Head of caudate nucleus (tissue), 42 donors: ENCODE measurements at places on chromosomes 5 and 9.

DNA sequence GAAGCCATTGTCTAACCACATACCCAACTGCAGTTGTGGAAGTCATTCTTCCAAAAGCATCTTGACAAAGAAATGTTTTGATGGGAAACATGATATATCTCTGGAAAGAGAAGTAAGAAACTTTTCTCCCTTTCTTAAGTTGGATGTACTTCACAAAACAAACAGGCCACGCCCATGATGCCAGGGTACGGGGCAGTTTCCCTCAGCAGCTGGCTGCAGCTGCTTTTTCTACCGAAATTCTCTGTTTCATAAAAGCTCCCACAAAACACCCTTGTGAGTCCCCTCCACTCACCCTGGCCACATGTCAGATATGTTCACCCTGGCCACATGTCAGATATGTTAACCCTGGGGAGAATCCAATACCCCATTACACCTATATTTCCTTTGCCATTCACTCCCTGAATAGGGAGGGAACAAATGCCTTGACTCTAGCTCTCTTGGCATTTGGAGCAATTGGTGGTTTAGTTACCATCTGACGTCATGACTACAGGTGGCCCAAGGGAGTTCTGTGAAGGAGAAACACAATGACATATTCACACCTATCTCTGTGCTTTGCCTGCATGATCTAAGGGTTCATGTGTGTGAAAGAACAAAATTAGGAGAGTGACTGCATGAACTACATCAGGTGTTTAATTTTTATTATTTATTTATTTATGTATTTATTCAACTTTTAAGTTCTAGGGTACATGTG is 103.0 kb downstream of the AOPEP start:
- no peak for DNase-seq

DNA sequence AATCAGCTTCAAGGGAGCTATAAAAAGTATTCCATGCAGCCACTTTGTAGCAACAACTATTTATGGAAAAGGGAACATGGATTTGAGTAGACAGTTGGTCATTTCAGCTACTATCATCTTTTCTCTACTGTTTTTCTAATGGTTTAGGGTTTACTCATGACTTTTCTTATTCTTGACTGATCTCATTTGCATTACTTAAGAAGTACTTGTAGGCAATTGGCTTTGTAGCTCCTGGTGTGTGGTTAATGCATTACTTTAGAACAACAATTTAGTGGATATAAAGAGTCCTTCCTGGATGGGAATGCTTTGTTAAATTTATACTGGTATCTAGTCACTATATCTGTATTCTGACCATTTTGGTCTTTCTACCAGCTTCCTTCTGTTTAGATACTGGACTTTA is 59.8 kb upstream of the NTRK2 start:
- DNase-seq, result no peak

DNA sequence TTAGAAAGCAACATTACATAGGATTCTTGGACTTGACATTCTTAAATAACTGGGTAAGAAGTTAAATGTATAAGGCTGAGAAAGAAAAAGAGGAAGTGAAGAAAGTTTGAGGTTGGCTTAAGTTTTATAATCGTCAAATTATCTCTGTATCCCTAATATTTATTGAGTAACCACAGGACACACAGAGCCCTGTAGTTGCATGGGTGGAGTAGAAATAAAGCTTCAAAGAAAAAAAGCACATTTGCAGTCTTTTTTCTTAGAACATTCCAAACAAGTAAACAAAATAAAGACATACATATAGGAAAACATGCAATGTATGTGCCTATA is 137.0 kb downstream of the CCDC192 start:
- DNase-seq, result no peak

DNA sequence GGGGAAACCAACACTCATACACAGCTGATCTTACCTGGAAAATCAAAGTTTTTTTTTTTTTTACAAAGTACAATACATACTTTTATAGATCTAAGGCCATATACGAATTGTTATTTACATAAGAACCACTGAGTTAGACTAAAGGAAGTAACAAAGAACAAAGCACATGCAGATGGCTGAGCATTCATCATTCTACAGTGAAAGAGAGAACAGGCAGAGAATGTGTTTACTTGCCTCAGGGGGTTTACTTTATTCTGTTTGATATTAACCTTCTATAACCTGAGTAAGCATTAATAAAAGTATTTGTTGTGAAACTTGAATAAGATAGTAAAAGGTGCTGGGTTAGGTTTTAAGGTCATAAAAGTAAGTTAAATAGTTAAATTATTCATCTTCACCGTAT is 54.7 kb downstream of the SLC38A9 start:
- no peak for DNase-seq

- DNase-seq, result no peak
Observed at GRCh38 chr9:109904666-109905065, 124.7 kb downstream of the PALM2AKAP2 start.

- no peak for DNase-seq
Observed at GRCh38 chr5:119402555-119402954, 46.7 kb downstream of the TNFAIP8 start.

- no peak for DNase-seq
Observed at GRCh38 chr9:98607152-98607551, 101.6 kb downstream of the GABBR2 start.

DNA sequence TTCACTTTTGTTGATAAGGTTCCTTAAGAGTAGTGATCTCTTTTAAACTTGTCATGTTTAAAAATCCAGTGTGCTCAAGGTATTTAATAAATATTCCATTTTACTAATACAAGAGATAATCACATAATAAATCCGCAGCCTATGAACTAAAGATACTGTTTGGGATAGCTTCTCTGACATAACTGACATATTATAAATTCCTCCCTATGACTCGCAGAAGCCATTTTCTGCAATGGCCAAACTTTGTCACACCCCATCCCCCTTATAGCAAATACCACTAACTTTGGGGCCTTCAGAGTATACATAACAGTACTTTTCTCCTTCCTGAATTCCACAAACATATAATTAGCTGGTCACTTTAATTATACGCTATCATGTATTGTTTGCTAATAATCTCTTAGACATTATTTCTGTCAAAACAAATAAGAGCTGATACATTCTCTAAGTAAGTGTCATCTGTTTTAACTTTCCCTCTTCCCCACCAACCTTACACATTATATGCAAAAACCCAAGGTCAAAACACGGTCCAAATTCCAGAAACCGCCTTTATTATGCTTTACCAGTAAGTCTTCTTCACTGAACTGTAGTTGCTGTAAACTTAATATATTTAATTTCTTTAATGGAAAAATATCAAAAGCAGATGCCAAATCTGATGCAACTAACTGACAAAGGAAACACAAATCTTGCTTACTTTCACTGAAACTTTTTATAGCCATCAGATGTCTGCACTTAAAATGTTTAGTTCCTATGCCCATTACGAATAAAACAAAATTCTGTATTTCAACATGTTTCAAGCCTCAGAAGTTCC is 971 bp downstream of the TMEM267 start:
- DNase-seq, result no peak

DNA sequence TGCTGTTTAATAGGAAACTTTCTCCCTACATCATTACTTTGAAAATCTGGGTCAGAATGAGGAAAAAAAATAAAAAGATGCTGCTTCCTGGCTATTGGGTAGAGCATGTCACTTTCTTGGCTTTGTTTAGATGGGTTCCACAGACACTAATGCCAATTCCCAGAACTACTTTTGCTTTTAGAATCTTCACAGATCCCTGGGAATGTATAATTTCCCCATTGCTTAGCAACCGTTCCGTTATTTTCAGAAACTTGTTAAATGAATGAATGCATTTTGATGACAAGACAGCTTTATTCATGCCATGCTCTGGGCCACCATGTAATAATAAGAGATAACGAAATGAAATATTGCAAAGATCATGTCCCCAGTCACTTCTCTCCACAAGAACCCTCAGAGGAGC is 126.5 kb upstream of the TRPC7 start:
- DNase-seq, result no peak

GRCh38 chr5:143054480-143054941 is 284.3 kb downstream of the ARHGAP26 start:
- no peak for DNase-seq

GRCh38 chr5:9197881-9198260 is 348.0 kb downstream of the SEMA5A start:
- no peak for DNase-seq

- DNase-seq, result no peak
Observed at GRCh38 chr5:95627971-95628810, 8.3 kb downstream of the GPR150 start.

GRCh38 chr5:252546-252945 is 18.9 kb upstream of the PDCD6 start:
- DNase-seq, result no peak

GRCh38 chr5:88545338-88545737 is 276.7 kb upstream of the TMEM161B start:
- DNase-seq, result no peak

GRCh38 chr9:109880276-109881169 is 100.5 kb downstream of the PALM2AKAP2 start:
- DNase-seq, result peak; percentile 27

- DNase-seq, result peak; percentile 59
Observed at GRCh38 chr9:92669527-92669889, 423 bp downstream of the IPPK start.

DNA sequence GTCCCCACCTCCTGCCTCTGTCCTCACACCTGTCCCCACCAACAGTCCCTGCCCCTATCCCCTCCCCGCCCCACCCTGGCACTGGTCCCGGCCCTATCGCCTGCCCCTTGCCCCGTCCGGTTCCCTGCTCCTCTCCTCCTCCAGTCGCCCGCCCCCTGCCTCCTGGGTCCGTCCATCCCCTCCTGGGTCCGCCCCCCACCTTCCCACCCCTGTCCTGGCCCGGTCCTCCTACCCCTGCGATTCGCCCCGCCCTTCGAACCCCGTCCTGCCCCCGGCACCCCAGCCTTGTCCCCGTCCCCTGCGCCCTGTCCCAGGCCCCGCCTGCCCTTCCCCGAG is 372 bp downstream of the EDF1 start:
- no peak for DNase-seq

GRCh38 chr9:87442451-87442850 is 55.2 kb upstream of the DAPK1 start:
- DNase-seq, result no peak

GRCh38 chr9:35813434-35814105 is 1.3 kb downstream of the HINT2 start:
- no peak for DNase-seq

- DNase-seq, result no peak
Observed at GRCh38 chr5:59506285-59506877, 387.1 kb downstream of the PDE4D start.

- DNase-seq, result peak; percentile 61
Observed at GRCh38 chr9:131739133-131739958, 530 bp downstream of the RAPGEF1 start.

GRCh38 chr9:120643061-120643460 is 63.1 kb upstream of the CDK5RAP2 start:
- no peak for DNase-seq

DNA sequence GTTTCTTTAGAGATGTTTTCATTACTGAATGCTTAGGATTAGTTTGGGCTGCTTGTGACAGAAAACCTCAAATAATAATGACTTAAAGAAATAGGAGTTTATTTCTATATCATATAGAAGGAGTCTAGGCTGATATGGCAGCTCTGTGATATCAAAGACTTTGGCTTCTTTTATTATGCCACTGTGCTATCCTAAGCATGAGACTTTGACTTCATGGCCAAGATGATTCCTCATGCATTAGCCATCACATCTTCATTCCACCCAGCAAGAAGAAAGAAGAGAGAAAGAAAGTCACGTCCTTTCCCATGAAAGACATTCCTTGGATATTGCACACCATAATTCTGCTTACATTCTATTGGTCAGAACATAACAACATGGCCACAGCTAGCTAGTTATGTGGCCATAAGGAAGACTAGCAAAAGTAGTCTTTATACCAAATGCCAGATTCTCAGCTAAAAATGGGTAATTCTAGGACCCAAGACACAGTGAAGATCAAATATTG is 76.2 kb downstream of the DAPK1 start:
- DNase-seq, result no peak

- no peak for DNase-seq
Observed at GRCh38 chr9:103816146-103816545, 278.0 kb upstream of the SMC2 start.

DNA sequence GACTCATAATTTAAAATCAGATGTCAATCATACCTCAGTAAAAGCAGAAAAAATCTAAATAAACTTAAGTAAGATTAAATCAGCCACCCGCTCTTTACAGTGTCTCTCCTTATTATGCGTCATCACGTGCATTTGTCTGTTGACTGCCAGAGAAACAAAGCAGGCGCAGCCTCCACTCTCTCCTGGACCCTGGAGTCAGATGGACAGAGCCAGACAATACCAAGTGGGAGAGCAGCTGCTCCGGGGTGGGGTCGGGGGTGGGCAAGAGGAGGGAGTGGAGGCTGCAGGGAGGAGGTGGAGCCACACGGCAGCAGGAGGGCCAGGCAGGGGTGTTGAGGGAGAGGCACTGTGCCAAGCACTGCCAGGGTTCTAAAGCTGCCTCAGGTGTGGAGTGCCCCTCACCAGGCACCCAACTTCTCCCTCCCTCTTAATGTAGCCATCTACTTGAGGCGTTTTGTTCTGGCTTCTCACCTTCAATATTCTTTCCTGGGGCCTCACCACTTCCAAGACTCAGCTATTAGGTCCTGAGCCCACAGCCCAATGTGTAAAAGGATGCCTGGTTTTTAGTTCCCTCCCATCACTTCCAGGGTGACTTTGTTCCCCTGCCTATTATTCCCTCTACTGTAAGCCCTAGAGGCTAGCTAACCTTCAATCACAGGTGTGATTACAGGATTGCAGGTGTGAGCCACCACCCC is 96.3 kb downstream of the GLDC start:
- no peak for DNase-seq

DNA sequence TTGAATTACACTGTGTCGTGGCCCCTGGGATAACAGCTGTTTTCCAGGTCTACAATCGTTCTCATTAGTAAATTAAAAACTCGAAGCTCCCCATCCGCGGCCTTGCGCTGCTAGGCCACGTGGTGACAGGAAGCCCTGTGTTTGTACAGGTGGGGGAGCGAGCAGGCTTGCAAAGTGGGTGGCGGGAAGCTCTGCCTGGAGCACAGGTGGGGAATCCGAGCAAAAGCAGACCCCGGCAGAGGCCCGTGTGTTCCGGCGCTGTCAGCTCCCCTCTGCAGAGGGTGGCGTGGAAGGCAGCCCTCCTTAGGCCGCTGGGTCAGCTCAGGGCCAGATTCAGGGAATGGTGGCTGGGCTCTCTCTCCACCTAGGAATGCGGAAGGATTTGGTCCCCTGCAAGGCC is 59.5 kb upstream of the ERCC6L2 start:
- no peak for DNase-seq
